Sigmoid colon (tissue), 7 donors: ENCODE measurements at places on chromosomes 2 and 18. TPM values are rescaled to one million over a fixed set of nuclear protein-coding genes. Genes with fewer than 3 reads are reported as not detected.

GRCh38 chr2:85433511-85434089 is 15.1 kb downstream of the SH2D6 start:
- no peaks in the 10 kb centered on the region for H3K36me3 ChIP-seq
- H3K27ac ChIP-seq: peak overlapping the region; percentile 80
- DNase-seq: peak; percentile 98
- H3K4me3 ChIP-seq: no peak overlapping the region
- no peaks in the 10 kb centered on the region for H3K4me1 ChIP-seq

- H3K27ac ChIP-seq: no peak overlapping the region
- no peak overlapping the region for H3K4me3 ChIP-seq
- no peaks in the 10 kb centered on the region for H3K36me3 ChIP-seq
- no peaks in the 10 kb centered on the region for H3K4me1 ChIP-seq
- H3K27me3 ChIP-seq: no peaks in the 10 kb centered on the region
Observed at GRCh38 chr2:25649786-25650185, 23.6 kb downstream of the DTNB start.

The GPR55 gene
- total RNA-seq: not detected

- H3K27ac ChIP-seq: peak overlapping the region; percentile 67
- DNase-seq: peak; percentile 82
- no peaks in the 10 kb centered on the region for H3K27me3 ChIP-seq
- peaks cover 9% of the 10 kb centered on the region for H3K4me1 ChIP-seq
Observed at GRCh38 chr2:9179572-9180201, 26.9 kb upstream of the ASAP2 start.

The GTF2A1L gene
- total RNA-seq: 105 TPM

DNA sequence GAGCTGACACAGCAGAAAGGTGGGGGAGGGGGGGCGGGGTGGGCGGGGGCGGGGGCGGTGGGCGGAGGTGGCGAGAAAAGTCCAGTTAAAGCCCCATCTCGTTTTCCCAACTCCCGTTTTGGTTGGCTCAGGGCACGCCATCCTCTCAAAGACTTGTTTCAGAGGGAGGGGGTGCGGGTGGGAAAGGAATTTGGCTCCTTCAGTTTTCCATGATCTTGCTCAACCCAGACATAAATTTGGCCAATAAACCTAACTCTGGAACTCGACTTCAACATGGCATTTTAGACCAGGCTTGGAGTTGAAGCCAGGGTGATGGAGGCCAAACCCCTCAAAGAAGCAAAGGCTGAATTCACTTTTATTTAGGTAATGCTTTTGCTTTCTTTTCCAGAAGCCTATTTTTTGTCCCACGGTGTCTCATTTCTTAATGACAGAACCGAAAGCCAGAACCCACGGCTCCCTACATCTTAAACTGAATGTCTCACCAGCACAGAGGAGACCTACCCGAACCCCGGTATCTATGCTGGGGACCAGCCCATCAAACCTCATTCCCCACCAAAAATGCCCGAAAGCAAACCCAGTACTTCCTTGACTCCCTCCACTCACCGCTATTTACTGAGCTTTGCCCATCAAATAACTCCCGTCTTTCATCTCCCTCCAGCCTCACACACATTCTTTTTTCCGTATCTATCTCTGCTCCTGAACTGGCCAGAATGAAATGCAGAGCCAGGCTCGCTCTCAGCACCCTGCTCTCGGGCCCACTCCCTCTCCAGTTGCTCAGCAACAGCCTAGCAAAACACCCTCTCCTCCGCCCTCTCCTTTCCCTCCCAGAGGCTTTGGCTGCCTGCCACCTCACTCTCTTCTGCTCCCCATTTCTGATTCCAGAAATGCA is 4.3 kb downstream of the IGFBP5 start:
- no peaks in the 10 kb centered on the region for H3K27me3 ChIP-seq
- H3K4me3 ChIP-seq: peak overlapping the region; percentile 59
- peak overlapping the region; percentile 85 for H3K27ac ChIP-seq
- DNase-seq: peak; percentile 96
